ENCODE measurements at places on chromosomes 7 and 10.

DNA sequence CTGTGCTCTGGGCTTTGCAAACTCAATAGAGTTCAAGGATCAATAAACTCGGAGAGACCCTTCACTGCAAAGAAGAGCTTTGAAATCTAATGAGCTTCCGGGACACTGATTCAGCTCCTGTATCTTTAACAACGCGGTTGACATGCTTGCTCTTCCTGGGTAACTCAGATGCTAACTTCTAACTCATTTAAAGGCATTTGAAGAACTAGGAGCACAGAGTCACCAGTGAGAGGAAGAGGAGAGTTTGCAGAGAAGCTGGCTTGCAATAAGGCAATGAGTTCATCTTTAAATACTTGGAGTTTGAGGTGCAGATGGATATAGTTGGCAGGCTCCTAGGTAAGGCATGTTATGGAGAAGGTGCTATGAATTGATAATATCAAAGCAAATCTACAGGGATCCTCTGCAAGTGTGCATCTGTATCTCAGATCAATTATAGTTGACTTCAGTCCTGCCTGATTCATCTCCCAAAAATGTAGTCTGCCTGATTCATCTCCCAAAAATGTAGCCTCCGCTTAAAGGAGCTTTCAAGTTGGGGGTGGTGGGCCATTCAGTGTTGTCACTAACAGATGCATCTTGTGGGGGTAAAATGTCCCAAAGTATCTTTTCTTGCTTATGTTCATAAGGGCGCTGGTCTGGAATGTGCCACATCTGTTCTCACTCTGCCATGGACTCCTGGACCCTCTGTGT lies 182.5 kb upstream of the PRSS58 start:
- peak; percentile 48 for DNase-seq

DNA sequence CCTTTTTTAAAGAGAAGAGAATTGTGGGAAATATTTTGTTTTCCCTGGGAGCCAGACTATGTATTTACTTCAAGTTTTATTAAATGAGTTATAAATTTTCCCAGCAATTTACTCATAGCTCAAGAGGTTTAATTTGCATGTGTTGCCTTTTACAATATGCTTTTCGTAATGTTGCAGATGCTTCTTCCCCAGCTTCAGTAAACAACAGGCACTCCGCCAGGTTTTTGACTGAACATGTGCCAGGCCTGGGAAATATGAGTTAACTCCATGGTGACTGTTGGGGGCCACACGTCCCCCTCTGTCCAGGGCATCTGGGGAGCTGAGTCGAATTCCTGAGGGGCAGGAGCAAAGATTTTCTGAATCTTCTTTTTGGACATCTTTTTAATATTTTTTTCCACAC lies 545.7 kb downstream of the LRMDA start:
- DNase-seq: no peak

DNA sequence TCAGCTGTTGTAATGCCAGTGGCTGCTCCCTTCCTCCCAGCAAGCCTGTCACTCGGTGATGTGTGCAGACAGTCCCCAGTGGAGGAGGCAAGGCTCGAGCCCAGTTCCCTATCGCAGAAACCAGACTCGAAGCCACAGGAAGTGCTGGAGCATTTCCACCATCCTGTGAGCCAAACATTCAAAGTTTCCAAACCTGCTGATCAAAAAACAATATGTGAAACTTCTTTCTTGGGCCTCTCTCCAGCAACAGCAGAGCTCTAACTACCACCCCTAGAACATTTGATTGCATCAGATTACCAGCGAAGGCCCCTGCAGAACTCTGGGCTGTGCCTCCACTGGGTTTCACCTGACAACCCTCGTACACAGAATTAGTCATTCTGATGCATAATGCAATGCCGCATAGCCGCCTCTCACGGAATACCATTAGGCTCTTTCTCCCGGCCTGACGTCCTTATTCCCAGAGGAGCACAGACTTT lies 94.0 kb downstream of the ELMO1 start:
- no peak for DNase-seq

- no peak for DNase-seq
Observed at GRCh38 chr10:129394518-129395328, 72.3 kb upstream of the MGMT start.

DNA sequence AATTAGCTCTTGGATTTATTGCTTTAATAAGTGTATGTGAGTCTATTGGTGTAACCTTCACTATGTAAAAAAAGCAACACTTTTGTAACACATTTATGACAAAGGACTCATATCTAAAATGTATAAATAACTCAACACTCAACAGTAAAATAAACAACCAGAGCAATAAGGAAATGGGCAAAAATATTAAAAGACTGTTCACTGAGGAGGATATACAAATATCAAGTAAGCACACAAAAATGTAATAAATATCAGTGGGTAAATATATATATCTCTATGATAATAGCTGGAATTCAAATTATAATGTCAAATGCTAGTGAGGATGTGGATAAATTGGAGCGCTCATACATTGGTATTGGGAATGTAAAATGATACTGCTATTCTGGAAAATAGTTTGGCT lies 53.0 kb downstream of the HDAC9 start:
- DNase-seq: no peak

DNA sequence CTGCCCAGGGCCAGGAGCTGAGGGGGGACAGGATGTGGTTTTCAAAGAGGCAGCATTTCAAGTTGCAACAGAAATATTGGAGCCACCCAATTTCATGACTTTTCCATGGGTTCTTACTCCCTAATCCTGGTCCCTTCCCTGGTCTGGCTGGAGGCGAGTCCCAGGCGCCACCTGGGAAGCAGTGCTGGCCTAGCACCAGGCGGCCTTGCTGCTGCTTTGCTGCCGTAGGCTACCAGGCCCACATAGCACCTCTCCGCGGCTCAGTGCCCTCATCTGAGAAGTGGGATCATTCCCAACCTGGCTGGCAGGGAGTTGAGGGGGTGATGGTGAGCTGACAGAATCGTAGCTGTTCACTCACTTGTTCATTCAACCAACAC lies 33.7 kb downstream of the ZMIZ1 start:
- DNase-seq: peak; percentile 41

GRCh38 chr7:116311816-116312471 lies 101.6 kb downstream of the TES start:
- DNase-seq: no peak

GRCh38 chr10:9561821-9562505 lies 1455.7 kb upstream of the CELF2 start:
- DNase-seq: no peak

DNA sequence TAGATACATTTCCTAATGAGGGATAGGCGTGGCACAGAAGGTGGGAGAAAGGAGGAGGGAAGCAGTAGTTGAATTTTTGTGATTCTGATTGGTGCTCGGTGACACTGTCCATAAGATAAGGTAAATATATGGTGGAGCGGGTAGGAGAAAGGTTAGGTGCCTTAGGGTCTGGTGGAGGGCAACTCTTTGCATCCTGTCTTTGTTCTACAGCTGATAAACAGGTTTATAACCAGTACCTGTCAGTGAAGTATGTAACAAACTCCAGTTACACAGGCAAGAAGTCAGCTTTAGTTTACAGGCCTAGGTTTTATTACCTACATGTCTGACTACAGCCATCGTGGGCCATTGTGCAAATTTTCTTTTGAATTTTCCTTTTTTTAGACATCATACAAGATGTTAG lies 10.9 kb upstream of the FAM180A start:
- no peak for DNase-seq

GRCh38 chr7:144516729-144517525 lies 113.4 kb upstream of the NOBOX start:
- no peak for DNase-seq

GRCh38 chr7:143383642-143383957 lies 2.5 kb downstream of the ZYX start:
- no peak for DNase-seq

GRCh38 chr10:3281941-3282673 lies 109.5 kb upstream of the PITRM1 start:
- no peak for DNase-seq

DNA sequence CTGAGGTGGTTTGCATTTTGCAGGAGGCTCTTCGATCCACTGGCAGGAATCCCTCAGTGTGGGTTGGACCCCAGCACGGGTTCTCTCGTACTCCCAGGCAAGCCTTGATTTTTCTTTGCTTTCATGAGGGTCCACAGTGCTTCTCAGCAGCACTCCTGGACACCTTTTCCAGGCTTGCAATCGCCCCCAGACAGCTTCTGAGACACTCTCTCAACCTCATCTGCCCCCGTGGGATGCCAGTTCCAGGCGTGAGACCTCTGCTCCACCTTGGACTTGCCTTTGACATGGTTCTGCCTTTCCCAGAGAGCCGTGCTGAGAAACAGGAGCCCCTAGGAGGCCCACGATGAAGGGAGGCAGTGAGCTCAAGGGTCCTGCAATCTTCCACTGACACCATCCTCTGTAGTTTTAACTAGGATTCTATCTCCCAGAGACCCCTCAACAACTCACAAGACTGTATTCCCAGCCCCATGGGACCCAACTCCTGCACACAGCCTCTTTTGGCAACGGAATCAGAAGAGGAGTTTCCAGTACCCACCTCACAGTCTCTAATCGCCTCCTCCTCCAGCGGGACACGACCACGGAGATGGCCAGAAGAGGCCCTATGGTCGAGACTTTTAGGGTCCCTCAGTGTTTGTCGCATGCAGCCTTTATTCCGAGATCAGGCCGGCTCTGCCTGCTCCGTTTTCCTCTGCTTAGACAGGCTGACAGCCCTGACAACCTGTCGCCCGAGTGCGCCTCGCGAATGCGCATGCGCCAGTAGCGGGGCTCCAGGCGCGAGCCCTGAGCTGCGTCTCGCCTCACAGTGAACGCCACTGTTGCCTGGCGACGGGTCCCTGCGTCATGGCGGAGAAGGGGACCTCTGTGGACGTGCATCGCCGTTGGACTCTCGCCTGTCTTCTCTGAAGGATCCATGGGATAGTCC lies 26.0 kb upstream of the ZNF273 start:
- DNase-seq: peak; percentile 79

GRCh38 chr10:51257511-51258248 lies 183.4 kb downstream of the PRKG1 start:
- DNase-seq: peak; percentile 14

DNA sequence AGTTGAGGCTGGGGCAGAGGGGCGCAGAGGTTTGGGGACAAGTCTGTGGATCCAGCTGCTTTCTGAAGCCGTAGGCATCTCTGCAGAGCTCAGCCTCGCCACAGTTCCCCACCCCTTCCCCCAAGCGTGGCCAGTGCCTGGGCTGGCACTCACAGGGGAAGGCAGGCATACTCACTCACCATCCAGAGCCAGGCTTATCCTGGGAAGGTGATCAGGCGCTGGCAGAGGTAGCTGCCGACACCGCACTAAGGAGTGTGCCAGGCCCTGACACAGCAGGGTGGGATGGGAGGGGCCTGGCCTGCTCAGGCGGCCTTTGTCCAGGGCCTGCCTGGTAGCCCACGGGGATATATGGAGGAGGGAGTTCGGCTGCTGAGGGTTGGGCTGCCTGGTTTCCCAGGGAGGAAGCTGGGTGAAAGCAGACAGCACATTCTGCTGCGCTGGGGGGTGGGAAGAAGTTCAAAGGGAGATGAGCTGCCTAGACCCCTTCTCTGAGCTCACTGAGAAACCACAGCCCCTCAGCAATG lies 15.9 kb downstream of the VSIR start:
- DNase-seq: no peak

DNA sequence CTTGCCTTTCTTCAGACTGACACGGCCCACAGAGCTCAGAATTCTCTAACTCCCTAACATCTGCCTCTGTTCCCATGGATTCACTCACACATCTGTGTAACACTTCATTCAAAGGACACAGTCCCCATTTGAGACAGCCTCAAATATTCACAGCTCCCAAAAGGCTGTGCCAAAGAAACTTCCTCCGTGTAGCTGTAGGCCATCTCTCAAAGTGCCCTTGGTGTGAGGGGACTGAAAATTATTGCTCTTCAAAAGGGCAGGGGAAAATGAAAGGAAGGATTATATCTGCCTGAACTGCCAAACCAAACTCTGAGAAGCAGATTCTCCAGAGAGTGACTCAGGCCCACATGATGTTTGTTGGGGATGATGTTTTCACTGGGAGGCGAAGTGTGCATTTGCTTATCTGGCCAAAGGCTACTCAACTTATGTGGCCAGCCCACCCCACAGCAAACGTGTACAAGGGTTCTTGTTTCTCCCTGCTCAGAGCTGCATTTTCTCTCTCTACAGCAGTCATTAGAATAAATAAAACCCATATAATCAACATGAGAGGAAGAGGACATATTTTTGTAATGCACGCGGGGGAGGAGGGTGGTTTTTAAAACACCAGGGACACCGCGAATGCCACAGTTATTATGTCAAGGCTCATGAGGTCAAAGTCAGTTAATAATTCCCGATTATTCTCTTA lies 302.4 kb upstream of the NFE2L3 start:
- DNase-seq: peak; percentile 73

GRCh38 chr7:19102884-19103283 lies 14.6 kb downstream of the TWIST1 start:
- no peak for DNase-seq

- peak; percentile 88 for DNase-seq
Observed at GRCh38 chr7:78020136-78020873, 221.7 kb downstream of the PHTF2 start.

DNA sequence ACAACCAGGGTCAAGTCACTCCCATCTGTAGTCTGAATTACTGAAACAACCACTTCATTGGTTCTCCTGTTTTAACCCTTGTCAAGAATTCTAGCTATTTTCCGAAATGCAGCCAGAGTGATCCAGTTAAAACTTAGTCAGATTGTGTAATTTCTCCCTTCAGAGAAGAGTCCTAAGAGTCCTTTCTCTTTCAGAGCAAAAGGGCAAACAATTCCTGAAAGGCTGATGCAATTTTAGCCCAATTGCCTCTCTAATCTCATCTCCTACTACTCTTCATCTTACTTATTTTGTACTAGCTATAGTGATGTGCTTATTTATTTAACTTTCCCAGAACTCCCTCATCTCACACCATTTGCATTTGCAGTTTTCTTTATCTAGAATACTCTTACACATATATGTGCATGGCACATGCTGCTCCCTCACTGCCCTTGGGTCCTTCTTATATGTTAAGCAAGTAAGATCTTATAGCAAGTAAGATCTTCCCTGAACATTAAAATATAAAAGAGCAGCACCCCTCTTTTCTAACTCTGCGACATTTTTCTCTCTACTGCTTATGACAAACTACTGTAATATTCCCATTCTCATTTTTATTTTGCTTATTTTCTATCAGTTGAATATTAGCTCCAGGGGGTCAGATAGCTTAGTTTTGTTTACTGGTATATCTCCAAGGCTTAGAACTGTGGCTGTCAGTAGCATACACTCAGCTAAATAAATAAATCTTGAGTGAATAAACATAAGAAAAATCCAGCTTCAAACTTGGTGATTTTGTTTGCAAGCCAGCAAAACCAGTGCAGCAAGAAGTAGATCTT lies 44.6 kb downstream of the HGF start:
- DNase-seq: peak; percentile 17

GRCh38 chr10:30974355-30974754 lies 57.3 kb downstream of the ZNF438 start:
- DNase-seq: no peak

Data from AG08396 (cell line).